Upper lobe of right lung (tissue), 1 donor: ENCODE measurements at places on chromosomes 2 and 18. TPM values are rescaled to one million over a fixed set of nuclear protein-coding genes. Genes with fewer than 3 reads are reported as not detected.

ATP6V1B1 gene
- 2.1 TPM for total RNA-seq

IAH1 gene
- 39.0 TPM for total RNA-seq

DNA sequence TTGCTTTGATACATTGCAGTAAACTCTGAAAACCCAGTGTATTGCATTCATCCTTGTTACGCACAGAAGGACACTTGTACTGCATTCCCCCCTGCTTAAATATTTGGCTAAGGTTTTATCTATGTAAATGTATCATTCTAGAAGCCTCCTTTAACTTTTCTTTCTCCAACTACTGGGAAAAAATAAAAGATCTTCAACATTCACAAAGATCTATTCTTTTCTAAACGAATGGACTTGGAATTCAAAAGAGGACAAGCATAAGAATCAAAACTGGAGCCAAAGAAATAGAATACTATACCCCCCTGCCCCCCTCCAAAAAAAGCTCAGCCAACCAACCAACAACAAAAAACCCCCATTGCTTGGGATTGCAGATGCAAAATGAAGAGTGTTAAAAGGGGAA is 136.9 kb downstream of the EPHA4 start:
- no peak for DNase-seq
- no peaks in the 10 kb centered on the region for H3K27me3 ChIP-seq
- no peaks in the 10 kb centered on the region for H3K4me1 ChIP-seq
- H3K36me3 ChIP-seq: peaks cover 6% of the 10 kb centered on the region

TLX2 gene
- total RNA-seq: not detected

- H3K27ac ChIP-seq: no peak overlapping the region
- no peaks in the 10 kb centered on the region for H3K4me1 ChIP-seq
- no peak overlapping the region for H3K4me3 ChIP-seq
- no peaks in the 10 kb centered on the region for H3K36me3 ChIP-seq
Observed at GRCh38 chr2:237189799-237190198, 104.1 kb downstream of the COPS8 start.

DNA sequence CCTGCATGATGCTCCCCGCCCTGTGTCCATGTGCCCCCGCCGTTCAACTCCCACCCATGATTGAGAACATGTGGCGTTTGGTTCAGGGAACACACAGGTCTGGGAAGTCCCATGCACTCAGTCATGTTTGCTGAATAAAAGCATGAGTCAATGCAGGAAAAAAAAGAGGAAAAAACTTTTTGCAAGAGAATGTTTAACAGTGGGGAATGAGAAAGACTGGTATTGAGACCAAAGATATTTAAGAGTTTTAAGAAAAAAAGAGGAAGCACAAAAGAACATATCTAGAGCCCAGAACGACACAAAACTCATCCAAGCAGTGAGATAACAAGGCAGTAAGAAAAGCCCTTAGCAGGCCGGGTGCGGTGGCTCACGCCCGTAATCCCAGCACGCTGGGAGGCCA is 279.2 kb upstream of the THSD7B start:
- no peaks in the 10 kb centered on the region for H3K36me3 ChIP-seq
- no peak for DNase-seq
- H3K27me3 ChIP-seq: no peaks in the 10 kb centered on the region
- H3K4me1 ChIP-seq: no peaks in the 10 kb centered on the region
